GM20000 (cell line): ENCODE measurements at places on chromosomes 11 and 22.

DNA sequence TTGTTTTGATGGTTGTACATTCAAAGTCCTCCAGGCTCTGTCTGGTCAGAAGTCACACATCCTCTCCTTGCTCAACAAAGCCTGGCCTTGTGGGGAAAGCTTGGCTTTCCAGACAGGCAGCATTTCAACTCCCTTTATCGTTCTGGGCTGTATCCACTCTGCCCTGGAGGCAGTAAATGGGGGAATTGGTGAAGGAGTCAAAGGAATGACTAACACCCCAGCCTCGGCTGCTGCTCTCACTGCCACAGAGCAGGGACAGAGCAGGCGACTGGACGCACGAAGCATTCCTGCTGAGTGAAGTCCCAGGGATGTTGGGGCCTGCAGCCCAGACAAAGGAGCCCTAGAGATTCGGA lies 52.8 kb downstream of the WNT11 start:
- no peak for DNase-seq

DNA sequence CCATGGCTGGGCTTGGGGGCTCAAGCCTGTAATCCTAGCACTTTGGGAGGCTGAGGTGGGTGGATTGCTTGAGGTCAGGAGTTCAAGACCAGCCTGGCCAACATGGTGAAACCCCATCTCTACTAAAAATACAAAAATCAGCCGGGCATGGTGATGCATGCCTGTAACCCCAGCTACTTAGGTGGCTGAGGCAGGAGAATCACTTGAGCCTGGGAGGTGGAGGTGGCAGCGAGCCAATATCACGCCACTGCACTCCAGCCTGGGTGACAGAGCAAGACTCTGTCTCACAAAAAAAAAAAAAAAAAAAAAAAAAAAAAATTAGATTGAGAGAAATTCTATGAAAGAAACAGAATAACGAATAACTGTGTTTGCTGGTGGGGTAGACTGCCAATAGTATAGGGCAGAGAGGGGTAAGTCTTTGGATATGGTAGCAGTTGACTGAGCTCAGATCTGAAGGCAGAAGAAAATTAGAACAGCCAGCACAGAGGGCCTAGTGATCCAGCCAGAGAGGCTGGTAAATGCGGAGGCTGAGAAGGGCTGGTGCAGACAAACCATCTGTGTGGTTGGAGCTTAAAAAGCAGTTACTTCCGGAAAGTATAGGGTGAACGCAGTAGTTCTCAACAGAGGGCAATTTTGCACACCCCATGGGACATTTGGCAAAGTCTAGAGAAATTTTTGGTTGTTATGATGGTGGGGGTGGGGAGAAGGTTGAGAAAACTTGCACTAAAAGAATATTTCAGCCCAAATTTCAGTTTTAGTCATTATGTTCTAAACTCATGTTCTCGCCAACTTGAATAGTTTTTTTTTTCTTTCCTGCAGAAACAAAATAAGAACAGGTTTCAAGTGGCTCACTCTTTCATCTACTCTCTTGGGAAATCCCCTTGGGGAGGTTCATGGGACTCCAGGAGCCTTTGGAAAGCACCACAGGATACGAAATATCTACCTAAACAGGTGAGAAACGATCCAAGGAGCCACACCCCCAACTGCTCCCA lies 1.6 kb upstream of the HORMAD2 start:
- DNase-seq: peak; percentile 56

- DNase-seq: no peak
Observed at GRCh38 chr11:34013898-34014571, 37.5 kb upstream of the CAPRIN1 start.

DNA sequence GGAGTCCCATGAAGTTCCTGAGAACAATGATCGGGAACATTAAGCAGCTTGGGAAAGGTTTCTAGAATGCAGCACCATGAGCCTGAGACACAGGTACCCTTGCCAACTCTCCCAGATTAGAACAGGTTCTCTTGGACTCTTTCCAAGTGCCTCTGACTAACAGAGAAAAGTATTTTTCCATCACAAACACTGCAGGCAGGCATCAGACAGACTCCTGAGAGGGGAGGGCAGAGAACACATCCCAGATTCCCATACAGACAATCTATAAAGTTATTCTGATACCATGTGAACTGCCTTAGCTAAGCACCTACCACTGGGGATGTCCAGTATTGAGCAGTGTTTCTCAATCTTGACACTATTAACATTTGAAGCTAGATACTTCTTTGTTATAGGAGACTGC lies 27.3 kb downstream of the SERGEF start:
- no peak for DNase-seq

DNA sequence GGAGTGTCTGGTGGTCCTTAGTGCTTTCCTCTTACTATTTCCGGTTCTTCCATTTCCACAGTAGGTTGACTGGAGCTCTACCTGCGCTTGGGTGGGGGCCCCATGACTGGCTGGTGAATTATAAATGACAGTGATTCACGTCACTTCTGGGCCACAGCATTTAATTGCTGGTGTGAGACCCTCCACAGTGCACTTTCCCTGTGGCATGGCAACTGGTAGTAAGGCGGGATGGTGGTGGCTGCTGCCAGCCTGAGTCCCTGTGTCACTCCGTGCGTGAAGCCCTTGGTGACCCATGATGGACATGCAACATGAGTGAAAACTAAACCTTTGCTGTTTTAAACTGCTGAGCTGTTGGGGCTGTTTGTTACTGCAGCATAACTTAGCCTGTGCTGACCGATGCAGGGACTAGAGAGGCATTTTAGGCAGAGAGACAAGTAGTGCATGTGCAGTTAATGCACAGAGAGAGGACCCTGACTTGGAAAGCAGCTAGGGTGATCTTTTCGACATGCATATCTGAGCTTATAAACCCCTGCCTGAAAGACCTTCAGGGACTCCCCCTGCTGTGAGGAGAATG lies 3.1 kb downstream of the PRDM11 start:
- DNase-seq: no peak

- DNase-seq: no peak
Observed at GRCh38 chr11:315516-315994, 1.7 kb downstream of the IFITM1 start.

DNA sequence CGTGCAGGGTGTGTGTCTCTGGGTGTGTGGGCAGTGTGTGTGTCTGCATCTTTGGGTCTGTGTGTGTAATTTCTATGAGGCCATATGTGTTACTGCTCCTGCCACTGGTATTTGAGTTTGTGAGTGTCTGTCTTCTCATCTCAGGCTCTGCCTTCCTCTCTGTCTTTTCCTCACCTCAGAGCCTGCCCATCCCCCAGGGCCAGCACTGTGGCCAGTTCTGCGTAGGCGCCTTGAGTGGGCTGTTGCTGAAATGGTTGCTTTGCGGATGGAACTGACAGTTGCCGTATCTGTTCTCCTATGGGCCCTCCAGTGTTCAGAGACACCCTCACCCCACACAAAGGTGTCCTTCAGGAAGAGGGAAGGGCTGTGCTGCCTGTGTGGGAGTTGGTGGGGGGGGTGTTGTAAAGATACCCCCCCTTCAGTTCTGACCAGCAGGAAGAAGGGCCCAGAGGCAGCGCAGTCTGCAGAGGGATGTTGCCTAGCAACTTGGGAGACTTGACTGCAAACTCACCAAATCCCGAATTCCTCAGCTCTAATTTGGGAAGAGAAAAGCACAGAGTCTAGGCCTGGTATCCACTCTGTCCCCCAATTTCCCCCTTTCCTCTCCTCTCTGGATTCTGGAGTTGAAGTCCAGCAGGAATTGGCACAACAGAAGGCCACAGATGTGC lies 2.0 kb upstream of the NRGN start:
- no peak for DNase-seq

DNA sequence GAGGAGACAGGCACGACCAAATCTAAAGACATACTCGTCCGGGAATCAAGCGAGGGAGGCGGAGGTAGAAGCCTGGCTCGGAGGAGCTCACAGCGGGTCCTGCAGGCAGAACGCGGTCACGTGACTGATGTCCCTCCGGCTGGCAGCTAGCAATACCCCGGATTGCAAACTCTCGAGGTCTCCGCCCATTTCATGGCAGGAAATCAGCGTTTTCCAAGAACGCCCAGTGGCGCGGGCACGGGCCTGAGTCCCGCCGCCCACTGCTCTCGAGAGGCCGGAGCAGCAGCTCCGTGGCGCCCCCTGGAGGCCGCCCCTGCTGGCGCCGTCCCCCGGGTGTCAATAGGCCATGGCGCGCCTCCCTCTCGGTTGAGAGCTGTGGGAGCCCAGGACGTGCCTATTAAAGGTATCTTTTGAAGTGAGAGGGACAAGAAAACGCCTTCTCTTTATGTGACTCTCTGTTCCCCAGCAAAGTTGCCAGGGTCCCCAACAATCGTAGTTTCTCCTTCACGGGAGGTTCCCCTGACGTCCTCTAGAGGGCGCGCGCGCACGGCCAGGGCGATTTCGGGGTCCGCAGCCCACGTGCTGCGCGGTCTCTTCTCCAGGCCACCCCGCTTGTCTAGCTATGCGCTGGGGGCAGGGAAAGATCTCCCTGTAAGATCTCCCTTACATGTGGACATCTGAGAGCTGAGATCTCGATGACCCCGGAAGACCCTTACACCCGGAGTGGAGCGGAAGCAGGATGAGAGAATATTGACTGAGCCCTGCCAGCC lies 37.3 kb upstream of the RBFOX2 start:
- DNase-seq: peak; percentile 81

DNA sequence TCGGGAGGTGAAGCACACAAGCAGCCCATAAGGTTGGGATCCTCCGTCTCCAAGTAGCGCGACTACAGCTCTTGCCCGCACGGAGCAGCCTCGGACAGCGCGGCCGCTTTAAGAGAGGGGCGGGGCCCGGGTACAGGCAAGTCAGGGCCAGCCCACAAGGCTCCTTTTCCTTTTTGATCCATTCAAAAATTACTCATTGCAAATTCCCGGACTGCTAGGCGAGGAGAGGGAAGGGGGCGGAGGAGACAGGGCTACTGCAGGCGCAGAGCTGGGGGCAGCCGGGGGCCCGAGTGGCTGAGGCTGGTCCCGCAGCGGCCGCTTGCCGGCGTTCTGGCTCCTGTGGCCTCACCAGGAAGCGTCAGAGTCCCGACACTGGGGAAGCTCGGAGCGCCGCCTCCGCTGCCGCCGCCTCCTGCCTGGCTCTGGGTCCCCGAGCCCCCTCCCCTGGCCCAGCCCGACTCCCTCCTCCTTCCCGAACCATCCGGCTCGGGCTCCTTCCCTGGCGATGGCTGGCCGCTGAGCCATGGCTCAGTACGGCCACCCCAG lies at the start of gene UBASH3B:
Gene UBASH3B, plus strand, starts transcription at position 196 of the 546 bp plus-strand sequence. Its CDS starts 328 bp downstream, at position 524.
- peak; percentile 77 for DNase-seq

DNA sequence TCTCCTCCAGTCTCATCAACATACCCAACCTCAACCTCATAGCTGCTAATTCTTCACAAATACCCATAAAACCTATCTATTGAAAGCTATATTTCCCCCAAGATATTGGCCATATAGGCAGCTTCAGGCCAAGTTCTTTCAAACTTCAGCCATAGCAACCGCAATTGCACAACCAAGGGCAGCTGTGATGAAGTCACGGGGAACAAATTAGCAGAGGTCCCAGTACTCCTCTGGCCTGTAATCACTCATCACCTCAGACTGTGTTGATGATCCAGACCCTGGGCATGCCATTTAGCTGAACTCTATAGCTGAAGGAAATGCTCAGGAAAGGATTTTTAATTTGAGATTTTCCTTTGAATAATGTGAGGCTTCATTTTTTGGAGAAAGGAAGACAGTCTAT lies 84.1 kb downstream of the SLC1A2 start:
- no peak for DNase-seq
